ENCODE measurements at places on chromosomes 7 and 10. TPM values are rescaled to one million over a fixed set of nuclear protein-coding genes. Genes with fewer than 3 reads are reported as not detected.

GRCh38 chr10:132909491-132910071 lies 32.8 kb downstream of the CFAP46 start:
- DNase-seq = no peak

DNA sequence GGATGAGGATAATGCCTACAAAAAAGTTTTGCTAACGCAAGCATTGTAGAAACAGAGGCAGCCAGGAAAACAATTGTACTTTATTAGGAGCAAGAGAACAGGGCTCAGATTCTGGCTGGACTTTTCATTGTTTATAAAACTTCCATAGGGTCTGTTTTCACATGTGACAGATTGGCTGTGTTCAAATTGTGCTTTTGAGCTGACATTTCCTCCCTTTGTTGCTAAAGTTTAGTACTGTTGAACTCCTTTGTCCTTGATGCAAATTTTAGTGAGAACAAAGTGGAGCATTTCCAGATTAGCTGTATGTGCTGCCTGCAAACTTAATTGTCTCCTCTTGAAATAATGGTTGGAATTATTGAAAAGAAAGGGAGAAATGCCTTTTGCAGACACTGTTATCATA lies 221.0 kb upstream of the FZD1 start:
- DNase-seq = no peak

- DNase-seq = no peak
Observed at GRCh38 chr7:21407796-21408480, 19.9 kb upstream of the SP4 start.

DEPP1 gene
- not detected for total RNA-seq

DNA sequence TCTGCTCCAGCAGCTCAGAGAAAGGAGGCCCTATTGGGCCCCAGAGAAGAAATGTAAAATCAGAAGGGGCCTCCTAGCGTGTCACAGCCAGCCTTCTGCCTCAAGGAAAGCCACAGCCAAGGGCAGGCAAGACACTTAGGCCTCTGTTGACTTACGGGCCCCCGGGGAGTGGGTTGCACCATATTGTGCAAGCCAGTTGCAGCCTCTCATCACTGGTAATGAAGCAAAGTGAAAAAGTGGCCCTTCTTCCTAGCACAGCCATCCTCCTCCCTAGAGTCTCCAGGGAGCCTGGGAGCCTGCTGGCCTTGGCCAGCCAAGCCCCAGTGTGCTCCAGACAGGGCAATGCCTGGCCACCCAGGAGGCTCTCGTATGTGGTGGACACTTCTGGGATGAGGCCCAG lies 56.2 kb upstream of the GDF10 start:
- DNase-seq = no peak
